ENCODE measurements at places on chromosomes 1 and 21. TPM values are rescaled to one million over a fixed set of nuclear protein-coding genes. Genes with fewer than 3 reads are reported as not detected.

- DNase-seq, result no peak
These were observed 94.4 kb downstream of the WDR4 start for GRCh38 chr21:42784896-42785451.

Gene AMY1C
- total RNA-seq, result not detected

GRCh38 chr1:202850593-202851362 is 38.2 kb downstream of the RABIF start:
- no peak for DNase-seq

- DNase-seq, result no peak
These were observed 2.3 kb downstream of the EPS8L3 start for GRCh38 chr1:109761227-109762038.

Measured in dermis microvascular lymphatic vessel endothelial cell (primary cell).